AG08395 (cell line): ENCODE measurements at places on chromosomes 3 and 15.

- no peak for DNase-seq
Observed at GRCh38 chr3:148958696-148959095, 32.6 kb upstream of the GYG1 start.

- no peak for DNase-seq
Observed at GRCh38 chr15:94582368-94582767, 351.0 kb downstream of the MCTP2 start.

GRCh38 chr15:48811325-48811958 is 573 bp upstream of the CEP152 start:
- no peak for DNase-seq

- peak; percentile 8 for DNase-seq
Observed at GRCh38 chr3:86702381-86702958, 288.5 kb downstream of the VGLL3 start.

GRCh38 chr3:105826778-105827634 is 41.8 kb downstream of the CBLB start:
- DNase-seq = no peak

GRCh38 chr3:5006755-5007202 is 27.5 kb downstream of the BHLHE40 start:
- peak; percentile 54 for DNase-seq

GRCh38 chr3:156675830-156676767 is 1.7 kb downstream of the TIPARP start:
- peak; percentile 52 for DNase-seq

DNA sequence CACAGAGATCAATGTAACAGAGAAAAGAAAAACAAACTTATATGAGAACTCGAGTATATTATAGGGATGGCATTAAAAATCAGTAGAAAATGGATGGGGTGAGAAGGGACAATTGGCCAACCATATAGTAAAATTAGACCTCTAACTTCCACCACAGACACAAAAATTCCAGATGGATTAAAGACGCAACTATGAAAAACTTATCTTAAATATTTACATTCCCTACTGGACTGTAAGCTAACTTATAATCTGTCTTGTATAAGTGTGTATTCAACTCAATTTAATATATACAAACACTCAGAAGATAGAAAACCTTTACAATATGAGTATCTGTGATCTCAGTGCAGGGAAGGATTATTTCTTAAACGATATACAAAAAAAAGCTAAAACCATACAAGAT is 3.0 kb downstream of the MFAP1 start:
- no peak for DNase-seq

GRCh38 chr15:56913241-56913640 is 5.2 kb upstream of the TCF12 start:
- no peak for DNase-seq

GRCh38 chr15:69810431-69811354 is 287.0 kb downstream of the TLE3 start:
- DNase-seq = no peak

DNA sequence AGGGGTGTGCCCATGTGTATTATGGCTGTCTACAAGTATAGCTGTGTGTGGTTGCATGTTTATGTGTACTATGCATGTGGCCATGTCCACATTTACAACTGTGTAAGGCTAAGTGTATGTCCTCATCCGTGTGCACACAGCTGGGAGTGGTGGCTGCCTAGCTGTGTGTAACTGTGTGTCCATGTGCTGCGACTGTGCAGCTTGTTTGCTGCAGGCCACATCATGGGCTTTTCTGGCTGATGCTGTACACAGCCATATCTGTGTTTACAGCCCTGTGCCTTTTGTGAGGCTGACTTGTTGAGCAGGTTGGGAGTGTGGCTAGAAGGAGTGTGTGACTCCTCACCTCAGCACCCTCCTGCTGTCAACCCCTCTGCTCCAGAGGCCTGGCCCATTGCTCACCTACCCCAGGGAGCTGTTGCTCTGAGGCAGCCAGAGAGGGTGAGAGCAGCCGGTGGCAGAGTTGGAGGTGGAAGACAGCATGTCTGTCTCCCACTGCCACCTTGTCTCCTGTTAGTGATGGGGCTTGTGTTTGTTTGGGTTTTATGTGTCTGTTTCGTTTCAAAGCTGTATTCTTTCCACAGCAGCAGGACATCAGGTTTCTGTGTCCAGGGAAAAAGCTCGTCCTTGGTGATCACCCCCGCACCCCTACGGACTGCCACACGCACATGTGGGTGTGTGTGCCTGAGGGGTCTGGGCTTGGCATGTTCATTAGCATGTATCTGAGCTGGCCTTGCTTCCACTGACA is 1.4 kb upstream of the GRM2 start:
- no peak for DNase-seq

DNA sequence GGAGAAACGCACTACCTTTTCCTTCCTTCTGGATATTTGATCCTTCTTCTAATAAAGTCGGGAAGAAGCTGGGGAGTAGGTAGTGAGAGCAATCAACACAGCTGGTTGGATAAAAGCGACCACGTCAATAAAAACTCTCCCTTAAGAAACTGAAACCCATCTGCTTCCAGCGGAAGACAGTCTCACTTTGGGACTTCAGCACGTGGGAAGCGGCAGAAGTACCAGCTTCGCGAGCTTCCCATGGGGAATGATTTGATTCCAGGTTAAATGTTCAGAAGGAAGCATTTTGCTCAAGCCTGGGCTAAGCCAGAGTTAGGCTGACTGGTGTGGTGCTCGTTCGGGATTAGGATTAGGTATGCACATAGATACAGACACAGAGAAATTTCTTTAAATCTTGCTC is 262.3 kb upstream of the LYSMD4 start:
- no peak for DNase-seq

DNA sequence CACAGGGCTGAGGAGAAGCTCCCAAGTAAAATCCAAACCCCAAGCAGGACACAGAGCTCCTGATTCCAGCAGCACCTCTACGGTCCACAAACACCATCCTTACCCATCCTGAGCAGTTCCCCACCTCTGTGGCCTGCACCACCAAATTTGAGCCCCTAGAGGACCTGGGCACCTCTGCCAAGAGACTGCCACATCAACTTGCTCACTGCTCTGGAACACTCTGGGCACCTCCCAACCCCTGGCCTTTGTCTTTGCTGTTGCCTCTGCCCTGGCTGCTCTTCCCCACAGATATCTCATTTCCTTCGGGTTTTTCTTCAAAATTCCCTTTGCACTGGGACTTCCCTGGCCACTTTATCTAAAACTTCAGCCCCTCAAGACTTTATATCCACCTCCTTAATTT is 5.8 kb downstream of the RLBP1 start:
- no peak for DNase-seq

GRCh38 chr3:44932271-44932670 is 43.7 kb downstream of the ZDHHC3 start:
- DNase-seq = no peak

GRCh38 chr15:46229263-46229662 is 594.4 kb downstream of the SQOR start:
- no peak for DNase-seq

DNA sequence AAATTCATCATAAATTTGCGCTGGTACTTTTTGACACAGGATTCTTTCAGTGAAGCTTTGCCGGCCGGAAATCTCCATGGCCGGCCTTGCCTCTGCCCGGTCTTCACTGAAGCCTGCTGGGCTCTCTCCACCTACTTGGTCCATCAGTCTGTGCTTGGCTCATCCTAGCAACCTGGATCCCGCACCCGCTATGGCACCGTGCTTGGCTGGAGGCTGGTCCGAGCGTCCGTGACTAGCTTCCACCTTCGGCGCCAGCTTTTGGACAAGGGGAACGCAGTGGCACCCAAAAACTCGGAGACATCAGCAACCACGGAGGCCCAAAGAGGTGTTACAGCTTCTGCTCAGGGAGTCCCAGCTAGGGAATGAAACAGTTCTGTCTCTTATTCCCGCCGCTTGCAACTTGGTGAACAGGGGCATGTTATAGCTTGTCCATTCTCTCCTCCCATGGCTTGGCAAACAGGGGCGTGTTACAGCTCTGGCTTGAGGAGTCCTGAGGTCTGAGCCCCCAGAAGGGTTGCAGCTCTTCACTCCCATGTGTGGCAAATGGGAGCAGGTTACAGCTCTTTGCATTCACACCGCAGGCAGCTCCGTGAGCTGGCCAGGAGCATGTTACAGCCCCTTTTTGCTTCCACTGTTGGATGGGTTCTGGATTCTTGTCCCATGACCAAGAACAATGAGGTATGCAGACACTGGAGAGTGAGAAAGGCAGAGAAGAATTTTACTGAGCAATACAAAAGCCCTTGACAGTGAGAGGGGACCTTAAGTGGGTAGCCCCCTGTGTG is 204.2 kb downstream of the DIPK2A start:
- DNase-seq = no peak
